ENCODE measurements at places on chromosomes 7 and 10.

GRCh38 chr7:128947854-128948253, 10.1 kb downstream of the IRF5 start:
- no peak for DNase-seq

- no peak for DNase-seq
These were observed 272.3 kb downstream of the SEMA3D start for GRCh38 chr7:84914598-84914997.

GRCh38 chr7:156903232-156903909, 10.4 kb upstream of the LMBR1 start:
- peak; percentile 9 for DNase-seq

DNA sequence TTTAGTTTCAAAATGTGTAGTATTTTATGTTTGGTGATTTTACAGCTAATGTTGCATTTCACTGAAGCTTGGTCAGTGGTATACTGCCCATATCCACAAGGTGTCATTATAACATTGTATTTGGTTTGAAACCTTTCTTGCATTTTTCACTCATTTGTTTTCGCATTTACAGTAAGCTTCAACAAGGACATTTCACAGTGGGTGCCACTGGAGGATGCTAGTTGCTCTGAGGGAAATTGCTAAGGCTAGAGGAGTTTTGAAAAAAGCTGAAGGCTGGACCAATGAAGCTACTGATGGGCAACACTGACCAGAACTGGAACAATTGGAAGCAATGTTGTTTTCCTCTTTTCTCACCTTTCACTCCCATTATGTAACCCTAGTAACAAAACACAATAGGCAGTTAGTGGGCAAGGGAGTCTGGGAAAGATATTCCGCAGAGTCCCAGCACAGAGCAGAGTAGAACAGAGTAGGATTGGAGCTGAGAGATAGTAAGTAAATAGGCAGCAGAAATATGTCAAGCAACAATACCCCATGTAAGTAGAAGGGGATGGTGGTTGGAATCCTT, 23.6 kb upstream of the SRI start:
- DNase-seq: no peak

DNA sequence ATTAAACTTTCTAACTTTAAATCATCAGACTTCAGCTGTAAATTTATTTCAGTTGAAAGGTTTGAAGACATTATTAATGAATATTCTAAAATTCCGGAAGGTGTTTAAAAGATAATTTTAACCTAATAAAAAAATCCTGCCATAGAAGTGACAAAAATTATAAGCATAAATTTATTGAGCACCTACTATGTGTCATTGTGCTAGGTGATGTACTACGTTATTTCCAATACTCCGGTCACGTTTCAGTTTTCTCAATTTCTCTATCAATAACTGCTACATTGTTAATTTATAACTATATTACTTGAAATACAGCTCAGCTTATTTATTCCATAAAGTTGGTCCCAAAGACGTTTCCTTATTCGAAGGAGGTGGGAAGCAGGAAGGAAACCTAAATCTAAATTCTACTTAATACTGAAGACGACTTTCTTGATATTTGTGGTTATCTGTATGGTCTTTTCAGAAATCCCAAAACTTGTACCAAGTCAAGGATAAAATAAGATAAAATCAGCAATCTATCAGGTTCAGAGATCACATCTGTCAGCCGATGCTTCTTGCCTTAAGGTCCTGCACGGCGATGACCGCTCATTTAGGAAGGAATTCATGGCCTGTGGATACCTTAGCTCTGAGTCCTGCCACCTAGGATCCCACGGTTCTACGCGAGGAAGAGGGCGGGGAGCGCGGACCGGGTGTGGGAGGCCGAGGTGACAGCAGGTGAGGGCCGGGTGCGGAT, 1.2 kb upstream of the ZEB1 start:
- peak; percentile 70 for DNase-seq

GRCh38 chr7:34225193-34225592, 319.9 kb downstream of the BMPER start:
- DNase-seq: no peak

DNA sequence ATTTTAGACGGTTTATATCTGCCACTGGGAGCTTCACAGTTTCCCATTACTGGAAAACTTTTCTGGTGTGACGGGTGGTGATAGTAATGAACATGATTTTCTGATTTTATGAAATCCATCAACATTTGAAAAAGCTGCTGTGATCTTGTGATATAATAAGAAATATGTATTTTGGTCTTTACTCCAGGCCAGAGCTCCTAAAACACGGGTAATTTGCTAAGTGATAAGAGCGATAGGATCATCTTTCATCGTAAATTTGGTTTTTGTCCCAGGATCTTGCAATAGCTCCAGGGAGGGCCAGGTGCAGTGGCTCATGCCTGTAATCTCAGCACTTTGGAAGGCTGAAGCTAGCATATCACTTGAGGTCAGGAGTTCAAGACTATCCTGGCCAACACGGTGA, 10.8 kb upstream of the RNF216 start:
- DNase-seq: no peak

DNA sequence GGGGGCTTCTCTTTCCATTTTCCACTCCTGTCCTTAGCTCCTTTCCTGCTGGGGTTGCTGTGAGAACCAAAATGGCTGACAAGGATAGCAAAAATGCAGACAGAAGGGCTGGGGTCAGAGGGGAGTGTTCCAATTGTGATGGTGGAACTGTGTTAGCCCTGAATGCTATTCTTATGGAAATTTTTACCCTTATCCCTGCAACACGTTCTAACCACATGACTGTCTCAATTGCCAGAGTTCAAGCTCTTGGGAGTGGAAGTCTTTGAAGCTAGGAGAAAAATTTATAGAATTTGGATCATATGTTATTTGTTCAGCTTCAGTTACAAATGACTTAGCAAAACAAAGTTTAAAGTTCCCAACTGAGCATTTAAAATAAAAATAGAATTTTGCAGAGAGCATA, 134.1 kb downstream of the ADCYAP1R1 start:
- no peak for DNase-seq

DNA sequence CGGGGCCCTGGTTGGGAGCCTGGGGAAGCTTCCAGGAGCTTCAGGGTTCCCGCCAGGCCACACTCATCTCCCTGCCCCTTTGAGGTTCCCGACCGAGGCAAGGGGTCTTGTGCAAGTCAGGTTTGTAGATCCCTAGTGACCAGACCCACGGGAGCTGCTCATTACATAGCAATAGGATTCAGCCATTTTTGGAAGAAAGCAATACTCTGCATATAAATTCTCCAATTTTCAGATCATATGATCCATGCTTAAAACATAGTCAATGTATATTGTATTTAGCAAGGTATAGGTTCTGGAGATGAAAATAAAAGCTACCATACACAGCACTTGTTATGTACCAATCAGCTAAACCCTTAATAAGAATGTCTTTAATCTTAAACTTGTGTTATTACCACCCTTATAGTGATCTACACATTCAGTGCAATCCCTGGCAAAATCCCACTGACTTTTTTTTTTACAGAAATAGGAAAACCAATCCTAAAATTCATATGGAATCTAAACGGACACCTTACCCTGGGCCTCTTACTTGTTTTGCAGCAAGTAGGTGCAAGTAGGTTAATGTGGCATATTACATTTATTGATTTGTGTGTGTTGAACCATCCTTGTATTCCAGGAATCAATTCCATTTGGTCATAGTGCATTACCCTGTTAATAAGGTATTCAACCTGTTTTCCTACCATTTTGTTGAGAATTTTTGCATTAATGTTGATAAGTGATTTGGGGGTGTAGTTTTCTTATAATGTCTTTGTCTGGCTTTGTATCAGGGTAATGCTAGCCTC, 13.8 kb upstream of the FKBP9 start:
- DNase-seq: no peak

- no peak for DNase-seq
These were observed 48.4 kb upstream of the INPP5A start for GRCh38 chr10:132489053-132489703.

DNA sequence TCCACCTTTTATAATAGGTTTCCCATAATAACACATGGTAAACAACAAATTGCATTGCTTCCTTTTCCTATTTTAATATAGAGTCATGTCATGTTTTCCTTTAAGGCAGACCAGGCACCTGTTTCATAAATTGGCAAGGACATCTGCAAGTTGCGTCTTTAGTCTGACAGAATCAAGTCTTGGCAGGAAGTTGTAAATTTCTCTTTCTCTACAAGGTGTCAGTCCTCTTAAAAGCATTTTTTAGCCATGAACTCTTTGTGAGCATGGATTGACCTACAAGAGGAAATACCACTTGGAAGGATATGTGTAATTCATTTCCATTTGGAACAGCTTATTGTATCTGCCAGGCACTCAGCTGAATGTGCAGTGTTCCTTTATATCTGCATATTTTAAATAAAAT, 176.8 kb downstream of the PRKG1 start:
- no peak for DNase-seq

DNA sequence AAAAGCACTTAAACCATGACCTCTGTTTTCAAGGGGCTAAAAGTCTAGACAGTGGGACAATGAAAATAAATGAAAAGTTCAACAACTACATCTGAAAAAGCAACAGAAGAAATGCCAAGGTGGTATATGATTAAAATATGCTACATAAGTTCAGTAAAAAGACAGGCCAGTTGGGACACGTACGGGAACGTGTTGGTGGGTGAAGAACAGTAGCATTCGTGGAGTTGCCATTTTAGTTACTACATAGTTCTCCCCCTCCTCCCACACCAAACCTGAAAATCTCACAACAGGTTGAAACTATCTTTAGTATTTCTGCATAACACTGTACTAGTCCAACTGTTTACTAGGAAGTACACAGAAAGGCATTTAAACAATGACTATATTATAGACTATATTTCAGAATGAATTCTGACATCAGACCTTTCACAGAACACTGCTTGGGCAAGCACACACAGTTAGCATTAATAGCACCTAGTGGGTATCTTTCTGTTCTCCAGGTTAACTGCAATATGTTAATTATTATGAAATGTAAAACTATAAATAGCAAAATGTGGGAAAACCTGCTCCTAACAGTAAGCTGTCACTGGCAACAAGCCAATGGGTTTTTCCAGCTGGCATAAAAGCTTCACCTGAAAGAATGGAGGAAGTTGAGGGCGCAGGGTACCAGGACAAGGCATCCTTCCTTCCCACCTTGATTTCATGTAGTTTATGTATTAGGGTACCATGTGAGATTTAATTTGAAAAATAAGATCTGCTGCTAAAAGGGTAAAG, 135.0 kb downstream of the STRA8 start:
- no peak for DNase-seq

DNA sequence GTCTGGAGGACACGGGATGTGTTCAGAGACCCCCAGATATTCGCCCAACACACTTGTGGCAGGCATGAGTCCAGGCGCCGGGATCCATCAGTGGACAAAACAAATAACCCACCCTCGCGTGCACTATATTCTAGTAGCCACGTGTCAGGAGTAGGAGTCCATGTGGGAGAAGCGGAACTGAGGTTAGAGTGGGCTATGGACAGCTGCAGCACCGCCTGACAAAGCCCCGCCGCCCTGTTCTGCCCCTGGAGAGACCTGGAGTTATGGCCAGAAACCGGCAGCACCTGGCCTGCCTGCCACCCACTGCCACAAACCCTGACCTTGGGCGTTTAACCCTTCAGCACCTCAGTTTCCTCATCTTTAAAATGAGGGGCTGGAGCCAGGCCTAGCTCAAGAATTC, 181.0 kb upstream of the RNF32 start:
- no peak for DNase-seq

GRCh38 chr7:21108182-21108581, 319.7 kb upstream of the SP4 start:
- no peak for DNase-seq

DNA sequence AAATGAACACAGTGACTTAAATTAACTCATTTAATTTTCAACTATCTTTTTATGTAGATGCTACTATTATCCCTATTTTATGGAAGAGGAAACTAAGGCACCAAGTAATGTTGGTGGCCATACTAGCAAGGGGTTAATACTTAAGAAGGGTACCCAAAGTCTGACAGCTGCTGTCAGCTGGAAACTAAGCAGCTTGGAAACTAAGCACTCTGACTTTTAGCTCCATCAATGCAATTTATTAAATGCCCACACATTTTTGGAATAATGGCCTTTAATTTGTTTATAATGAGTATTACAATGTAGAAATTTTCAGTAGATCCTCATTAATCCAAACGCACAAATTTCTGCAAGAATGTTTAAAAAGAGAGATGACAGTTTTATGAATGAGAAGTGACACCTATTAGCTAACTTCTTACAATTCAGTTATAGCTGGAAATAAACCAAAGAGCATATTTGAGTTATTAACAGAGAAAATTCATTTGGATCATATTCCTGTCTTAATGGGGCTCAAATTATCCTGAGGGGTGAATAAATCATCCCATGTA, 483.1 kb upstream of the MBL2 start:
- no peak for DNase-seq

DNA sequence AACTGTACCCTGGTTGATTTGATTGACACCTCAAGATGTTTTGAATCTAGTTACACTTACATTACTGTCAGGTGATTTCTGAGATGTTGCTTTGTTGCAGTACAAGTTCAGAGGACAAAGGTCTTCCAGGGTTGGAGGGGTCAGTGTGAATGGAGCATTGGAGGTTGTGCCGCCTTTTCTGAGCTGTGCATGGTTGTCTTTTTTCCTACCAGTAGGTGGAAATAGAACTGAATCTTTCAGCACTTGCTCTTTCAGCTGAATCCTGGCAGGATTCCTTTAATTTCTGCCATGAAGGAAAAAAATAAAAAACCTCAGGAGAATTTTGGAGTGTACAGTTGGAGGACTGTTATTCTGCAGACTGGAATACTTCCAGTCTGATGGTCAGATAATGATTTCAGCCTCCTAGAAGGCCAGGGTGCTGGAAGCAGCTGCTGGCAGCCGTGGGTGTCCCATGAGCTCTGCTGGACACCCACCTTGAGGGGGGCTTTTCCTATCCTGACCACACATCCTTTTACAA, 82.7 kb downstream of the PLCE1 start:
- DNase-seq: no peak

GRCh38 chr7:129525225-129525862, 23.0 kb downstream of the SMKR1 start:
- no peak for DNase-seq

DNA sequence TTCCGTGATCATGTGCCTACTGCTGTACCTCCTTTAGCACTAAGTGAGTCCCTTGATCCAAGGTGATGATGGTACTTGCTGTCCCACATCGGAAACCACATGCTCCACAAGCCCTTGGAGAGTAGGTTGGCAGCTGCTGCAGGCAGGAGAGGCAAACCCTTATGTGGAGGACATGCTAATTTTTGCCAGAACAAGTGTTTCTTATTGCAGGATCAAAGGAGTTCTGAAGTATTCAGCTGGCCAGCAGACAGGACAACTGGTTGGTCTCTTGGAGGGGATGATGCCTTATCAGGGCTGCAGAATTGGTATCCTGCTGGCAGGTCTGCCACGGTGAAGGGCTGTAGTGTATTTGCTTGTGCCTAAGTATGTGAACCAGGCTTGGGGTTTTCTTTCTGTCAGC, 36.8 kb downstream of the NACAD start:
- DNase-seq: no peak

- DNase-seq: no peak
These were observed 47.6 kb downstream of the CASD1 start for GRCh38 chr7:94557215-94557614.

- no peak for DNase-seq
These were observed 145.2 kb downstream of the LYZL1 start for GRCh38 chr10:29434111-29434510.

- DNase-seq: no peak
These were observed 2.2 kb upstream of the GTF2I start for GRCh38 chr7:74655324-74655723.

- DNase-seq: no peak
These were observed 7.5 kb upstream of the AGR3 start for GRCh38 chr7:16889305-16889704.

GRCh38 chr10:90969947-90970673, 49.2 kb upstream of the ANKRD1 start:
- DNase-seq: no peak

All from stimulated activated CD4-positive, alpha-beta T cell treated with anti-CD3 and anti-CD28 coated beads, Interleukin-4, amount 100 ng/mL, for 4 hours (primary cell).